H4 (cell line): ENCODE measurements at places on chromosomes 16 and 17.

DNA sequence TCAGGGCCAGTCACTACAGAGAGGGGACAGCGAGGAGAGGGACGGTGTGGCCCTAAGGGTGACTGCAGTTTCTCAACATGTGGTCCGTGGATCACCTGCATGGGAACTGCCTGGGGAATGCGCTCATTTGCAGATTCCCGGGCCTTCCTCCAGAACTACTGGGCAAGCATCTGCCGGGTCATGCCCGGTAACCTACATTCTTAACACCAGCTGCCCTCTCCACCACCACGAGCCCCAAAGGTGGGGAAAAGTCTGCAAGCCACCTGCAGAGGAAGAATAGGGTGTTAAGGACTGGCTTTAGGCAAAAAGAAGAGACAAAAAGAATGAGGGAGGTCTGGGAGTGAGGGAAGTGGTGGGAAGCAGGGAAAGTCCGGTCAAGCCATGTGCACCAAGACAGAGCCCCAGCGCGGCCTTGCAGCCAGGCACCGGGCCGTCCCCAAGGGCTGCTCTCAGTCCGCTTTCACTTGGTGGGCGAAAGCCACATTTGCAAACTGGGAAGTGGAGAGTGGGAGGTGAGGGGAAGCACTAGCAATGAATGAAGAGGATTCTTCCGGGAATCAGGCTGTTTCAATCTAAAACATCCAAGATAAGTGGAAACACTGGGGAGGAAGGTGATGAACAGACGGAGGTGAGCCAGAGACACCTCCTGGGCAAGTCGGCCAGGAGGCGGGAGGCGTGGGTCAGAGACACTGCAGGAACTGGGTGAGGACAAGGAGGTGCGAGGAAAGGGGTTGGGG is 70.3 kb downstream of the N4BP1 start:
- DNase-seq, result no peak

DNA sequence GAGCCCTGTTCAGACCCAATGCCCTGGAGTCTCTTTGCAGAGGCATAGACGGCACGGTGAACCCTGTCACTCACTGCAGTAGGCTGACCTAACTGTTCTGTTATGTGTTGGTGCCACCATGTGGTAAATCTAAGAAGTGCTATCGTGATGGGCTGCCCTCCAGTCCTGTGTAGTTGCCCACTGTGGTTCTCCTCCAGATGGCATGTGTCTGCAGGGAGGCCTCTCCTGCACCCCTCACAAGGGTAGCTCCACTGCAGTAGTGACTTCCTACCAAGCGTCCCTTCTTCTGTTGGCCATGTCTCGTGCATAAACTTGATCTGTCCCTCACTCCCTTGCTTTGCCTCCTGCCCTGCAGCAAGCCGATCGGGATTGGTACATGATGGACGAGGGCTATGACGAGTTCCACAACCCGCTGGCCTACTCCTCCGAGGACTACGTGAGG is 5.8 kb downstream of the DHX38 start:
- peak; percentile 42 for DNase-seq

DNA sequence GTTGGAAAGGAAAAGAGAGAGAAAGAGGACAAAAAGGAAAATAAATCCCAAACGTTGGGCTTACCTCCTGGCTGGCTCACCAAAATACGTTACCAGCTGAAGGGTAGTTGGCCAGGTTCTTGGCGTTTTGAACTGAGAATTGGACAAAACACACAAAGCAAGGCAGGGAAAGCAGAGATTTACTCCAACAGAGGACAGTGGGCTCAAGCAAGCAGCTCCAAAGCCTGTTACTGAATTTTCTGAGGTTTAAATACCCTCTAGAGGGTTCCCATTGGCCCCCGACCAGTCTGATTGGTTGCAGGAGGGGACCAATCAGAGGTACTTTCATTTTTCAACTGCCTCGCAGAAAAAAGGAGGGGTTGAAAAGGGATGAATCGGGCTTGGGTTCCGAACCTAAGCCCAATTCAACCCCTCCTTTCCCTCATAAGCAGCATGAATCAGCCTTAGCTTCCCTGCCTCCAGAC is 55.6 kb upstream of the ALOX12 start:
- peak; percentile 50 for DNase-seq

DNA sequence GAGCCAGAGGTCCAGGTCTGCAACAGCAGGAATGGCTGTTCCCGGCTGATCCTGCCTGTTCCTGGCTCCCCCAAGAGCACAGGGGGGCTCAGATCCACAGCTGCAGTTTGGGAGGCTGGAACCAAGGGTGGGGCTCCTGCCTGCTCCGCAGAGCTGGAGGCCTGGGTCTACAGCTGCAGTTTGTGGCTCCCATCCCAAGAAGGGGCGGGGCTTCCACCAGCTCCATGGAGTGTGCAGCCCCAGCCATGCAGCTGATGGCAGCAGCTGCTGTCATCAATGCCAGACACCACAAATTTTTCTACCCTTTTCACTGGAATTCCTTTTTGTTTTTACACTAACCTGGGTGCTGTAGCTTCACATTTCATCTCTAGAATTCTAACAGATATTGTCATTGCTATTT is 135.4 kb upstream of the KIF2B start:
- DNase-seq, result no peak

GRCh38 chr16:8621222-8621571 is 301 bp upstream of the METTL22 start:
- DNase-seq, result no peak

DNA sequence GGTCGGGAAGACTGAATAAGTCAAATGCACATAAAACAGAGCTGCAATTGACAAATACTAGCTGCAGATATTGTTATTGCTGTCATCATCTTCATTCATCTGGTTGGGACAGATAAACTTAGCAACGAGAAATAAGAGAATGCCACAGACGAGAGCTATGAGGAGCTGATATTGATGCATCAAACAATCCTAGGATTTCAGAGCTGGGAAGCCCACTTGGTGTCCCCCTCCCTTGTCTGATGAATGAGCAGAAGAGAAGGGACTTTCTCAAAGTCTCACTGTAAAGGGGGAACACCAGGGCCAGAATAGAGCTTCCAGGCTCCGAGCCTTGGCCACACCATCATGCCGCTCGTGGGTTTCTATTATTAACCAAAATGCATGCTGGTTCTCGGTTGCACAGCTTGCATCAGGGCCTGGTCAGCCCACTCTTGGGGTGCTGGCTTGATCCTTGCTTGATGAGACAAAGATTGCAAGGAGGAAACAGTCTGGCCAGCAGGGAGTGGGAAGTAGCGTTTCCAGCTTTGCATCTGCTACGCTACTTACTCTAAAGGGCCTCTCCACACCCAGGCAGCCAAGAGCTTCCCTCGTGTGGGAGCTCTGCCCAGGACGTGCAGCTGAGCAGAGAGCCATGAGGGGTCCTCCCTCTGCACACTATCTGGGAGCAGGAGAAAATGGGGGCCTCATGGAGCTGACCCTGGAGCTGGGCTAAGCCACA is 28.4 kb upstream of the EMP2 start:
- DNase-seq, result no peak

GRCh38 chr17:64470625-64471024 is 21.7 kb downstream of the MILR1 start:
- no peak for DNase-seq

- no peak for DNase-seq
These were observed 108.1 kb upstream of the CDC42EP4 start for GRCh38 chr17:73419881-73420280.

- no peak for DNase-seq
These were observed 577 bp upstream of the HS3ST2 start for GRCh38 chr16:22813223-22813947.

- DNase-seq, result no peak
These were observed 82.3 kb downstream of the TBC1D16 start for GRCh38 chr17:79953335-79953734.

GRCh38 chr17:29677221-29677791 is 54.6 kb upstream of the CORO6 start:
- no peak for DNase-seq

- DNase-seq, result no peak
These were observed 62.3 kb downstream of the WSB1 start for GRCh38 chr17:27356091-27356705.

DNA sequence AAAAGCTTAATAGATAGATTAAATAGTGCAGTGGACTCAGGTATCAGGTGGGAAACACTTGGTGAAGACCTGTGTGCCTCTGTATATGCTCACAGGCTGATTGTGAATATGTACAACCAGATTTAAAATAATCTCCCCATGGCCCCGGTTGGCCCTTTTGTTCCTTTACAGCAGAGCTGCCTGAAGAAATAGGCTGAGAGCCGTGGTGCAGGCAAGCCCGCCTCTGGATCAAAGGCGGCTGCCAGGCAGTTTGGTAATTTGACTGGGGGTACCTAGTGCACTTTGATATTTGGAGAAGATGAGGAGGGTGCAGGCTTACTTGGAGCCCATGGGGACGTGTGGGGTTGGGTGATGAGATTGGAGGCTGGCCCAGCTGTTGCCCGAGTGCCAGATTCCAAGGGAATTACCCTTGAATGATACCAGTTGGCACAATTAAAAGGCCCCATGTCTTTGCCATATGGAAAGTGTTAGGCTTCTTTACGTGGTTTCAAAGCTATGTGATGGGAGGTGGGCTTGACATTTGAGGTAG is 5.0 kb downstream of the NKD1 start:
- DNase-seq, result no peak

GRCh38 chr17:76681222-76682137 is 29.3 kb downstream of the MXRA7 start:
- peak; percentile 57 for DNase-seq

- peak; percentile 89 for DNase-seq
These were observed 48.5 kb upstream of the ZCCHC14 start for GRCh38 chr16:87541147-87541871.

GRCh38 chr16:87854053-87854906 is 15.0 kb downstream of the SLC7A5 start:
- no peak for DNase-seq

- DNase-seq, result no peak
These were observed 36.0 kb downstream of the RTN4RL1 start for GRCh38 chr17:1989135-1989534.

DNA sequence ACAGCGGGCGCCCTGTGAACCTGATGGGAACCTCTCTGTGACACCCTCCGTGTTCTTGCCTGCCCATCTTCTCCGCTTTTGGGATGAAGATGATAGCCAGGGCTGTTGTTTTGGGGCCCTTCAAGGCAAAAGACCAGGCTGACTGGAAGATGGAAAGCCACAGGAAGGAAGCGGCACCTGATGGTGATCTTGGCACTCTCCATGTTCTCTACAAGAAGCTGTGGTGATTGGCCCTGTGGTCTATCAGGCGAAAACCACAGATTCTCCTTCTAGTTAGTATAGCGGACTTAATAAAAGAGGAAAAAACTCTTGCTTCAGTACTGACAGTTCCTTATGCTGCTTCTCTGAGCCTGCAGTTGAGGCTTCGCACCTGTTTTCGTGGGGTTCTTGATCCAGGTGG is 10.5 kb downstream of the CDK5RAP3 start:
- no peak for DNase-seq

DNA sequence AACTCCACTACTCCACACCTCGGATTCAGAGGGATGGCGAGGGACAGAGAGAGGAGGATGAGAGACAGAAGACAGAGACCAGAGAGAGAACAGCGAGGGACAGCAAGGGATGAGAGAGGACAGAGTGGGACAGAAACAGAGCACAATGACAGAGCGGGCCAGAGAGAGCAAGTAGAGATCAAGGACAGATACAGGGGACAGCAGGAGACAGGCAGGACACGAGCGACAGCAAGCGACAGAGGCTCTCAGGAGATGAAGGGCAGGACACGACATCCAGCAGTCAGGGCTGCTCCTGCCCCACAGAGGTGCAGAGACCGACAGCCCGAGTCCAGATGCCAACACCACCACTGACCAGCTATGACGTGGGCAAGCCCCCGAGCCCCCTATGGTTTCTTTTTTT is 14.9 kb downstream of the CORO7 start:
- DNase-seq, result no peak

DNA sequence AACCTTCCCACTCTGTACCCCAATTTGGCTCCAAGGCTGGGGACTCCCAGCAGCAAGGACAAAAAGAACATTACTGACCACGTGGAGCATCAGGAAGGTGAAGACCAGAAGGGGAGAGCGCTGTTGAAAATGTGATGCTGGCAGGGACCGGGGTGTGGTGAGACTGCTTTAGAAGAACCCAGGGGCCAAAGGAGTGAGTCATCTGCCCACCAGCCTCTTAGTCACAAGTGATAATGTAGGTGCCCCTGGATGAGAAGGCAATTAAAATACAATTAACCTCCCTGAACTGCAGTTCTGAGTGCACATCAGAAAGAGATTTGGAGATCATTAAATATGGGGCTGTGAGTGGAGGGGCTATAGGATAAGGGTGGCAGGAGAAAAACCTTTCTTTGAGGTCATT is 366.6 kb upstream of the CCL2 start:
- DNase-seq, result peak; percentile 22

- no peak for DNase-seq
These were observed 47.2 kb downstream of the PDPK1 start for GRCh38 chr16:2584729-2585650.

GRCh38 chr17:4475463-4475862 is 23.2 kb upstream of the SPNS2 start:
- no peak for DNase-seq

- no peak for DNase-seq
These were observed 76.3 kb downstream of the USP31 start for GRCh38 chr16:23072769-23073549.

- peak; percentile 61 for DNase-seq
These were observed 424 bp downstream of the HOXB2 start for GRCh38 chr17:48544349-48545021.

GRCh38 chr17:2213291-2213960 is 90.2 kb downstream of the SMG6 start:
- DNase-seq, result no peak

- no peak for DNase-seq
These were observed 117.2 kb downstream of the XYLT1 start for GRCh38 chr16:17353561-17353960.

DNA sequence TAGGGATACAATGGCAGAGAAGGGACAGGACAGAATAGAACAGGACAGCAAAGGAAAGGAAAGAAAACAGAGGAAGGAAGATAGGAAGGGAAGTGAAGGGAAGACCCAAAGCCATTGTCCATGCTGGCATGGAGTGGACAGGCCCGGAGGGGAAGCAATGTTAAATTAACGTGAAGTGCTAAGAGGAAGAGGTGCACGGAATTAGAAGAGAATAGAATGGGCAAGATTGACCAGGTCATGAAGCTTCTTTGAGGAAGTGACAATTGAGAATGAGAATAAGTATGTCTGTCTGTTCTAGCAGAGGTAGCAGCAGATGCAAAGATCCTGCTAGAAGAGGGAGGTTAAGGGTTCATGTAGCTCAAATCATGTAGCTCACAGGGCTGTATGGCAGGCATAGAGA is 117.2 kb downstream of the MAF start:
- no peak for DNase-seq

DNA sequence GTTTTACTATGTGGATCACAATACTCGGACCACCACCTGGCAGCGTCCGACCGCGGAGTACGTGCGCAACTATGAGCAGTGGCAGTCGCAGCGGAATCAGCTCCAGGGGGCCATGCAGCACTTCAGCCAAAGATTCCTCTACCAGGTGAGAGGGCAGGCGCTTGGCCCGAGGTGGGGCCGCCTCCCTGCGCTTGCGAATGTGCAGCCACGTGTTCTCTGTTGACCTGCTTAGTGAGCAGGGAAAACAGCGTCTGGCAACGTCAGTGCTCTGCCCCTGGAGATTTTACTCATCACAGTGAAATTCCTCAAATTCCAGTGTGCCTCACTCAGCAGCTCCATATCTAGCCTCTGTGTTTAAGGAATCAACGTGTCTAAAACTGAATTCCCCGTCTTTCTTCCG is 33.4 kb upstream of the CLEC18A start:
- DNase-seq, result peak; percentile 67

GRCh38 chr16:11395008-11395948 is 50.0 kb downstream of the RMI2 start:
- DNase-seq, result no peak
